Fibroblast of villous mesenchyme (primary cell): ENCODE measurements at places on chromosomes 12 and 14. TPM values are rescaled to one million over a fixed set of nuclear protein-coding genes. Genes with fewer than 3 reads are reported as not detected.

Gene SMIM41
- 0.32 and 0.43 TPM in 2 replicates for total RNA-seq

Gene ANKS1B
- total RNA-seq: 0.64 and 0.86 TPM in 2 replicates

Gene DTX1
- total RNA-seq: not detected in 2 replicates

DNA sequence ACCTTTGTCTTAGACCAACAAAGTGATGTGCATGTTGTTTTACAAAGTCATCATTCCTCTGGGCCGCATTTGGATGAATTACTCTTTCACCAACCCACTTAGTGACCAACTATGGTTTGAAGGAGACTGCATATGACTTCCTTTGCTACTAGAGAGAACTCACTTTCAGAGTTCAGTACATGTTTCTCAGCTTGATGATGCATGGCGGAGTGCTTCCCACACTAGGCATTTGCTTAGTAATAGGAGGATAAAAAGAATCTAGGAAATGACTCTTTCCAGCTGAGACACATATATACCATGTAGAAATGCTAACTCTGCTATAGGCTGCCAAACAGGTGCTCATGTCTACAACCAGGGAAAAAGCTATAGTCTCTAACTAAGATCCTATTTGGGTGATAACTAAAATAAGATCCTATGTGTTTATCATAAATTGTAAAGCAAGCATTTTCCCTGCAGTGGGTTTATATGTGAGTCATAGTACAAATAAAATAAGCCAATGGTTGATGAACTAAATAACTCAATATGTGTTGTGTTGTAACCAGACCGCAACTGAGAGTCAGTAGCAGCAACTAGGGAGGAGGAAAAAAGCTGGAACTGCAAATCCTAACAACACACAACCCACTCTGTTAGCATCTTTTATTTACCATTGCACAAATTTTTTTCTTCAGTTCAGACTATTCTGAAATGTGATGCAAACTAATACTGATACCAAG lies 87.2 kb downstream of the TSPAN8 start:
- no peak for DNase-seq

Gene FOXM1
- 16.4 and 17.7 TPM in 2 replicates for total RNA-seq

GRCh38 chr12:57592551-57593165 lies 1.7 kb downstream of the PIP4K2C start:
- DNase-seq: no peak

Gene LRTM2
- total RNA-seq: not detected in 2 replicates

DNA sequence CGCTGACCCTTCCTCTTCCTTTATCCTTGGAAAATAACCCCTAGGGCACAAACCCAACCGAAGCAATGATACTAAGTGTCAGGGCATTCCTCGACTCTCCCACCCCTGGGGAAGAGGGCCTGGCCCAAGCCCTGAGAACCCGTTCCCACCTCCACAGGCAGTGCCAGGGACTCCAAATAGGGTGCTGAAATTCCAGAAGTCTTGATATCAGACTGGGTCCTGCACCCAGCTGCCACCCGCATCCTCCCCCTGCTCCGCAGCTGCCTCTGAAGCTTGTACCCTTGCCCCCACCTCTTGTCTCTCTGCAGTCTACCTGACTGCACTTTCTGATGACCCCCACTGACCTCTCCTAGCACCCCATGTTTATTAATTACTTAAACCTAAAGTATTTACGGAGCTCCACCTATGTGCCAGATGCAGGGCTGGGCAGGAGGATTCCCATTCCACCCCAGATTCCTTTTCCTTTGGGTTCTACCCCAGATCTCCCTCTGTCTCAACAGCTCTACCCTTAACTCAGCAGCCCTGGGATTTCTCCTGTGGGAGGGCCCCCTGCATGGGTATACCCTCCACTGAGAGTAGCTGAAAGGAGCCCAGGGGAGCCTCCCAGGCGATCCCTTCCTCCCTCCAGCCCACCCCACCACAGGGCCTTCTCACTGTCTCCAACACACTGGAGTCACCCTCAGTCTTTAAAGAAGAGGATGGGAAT lies 4.1 kb upstream of the KRT18 start:
- no peak for DNase-seq

Gene CCDC198
- total RNA-seq: not detected in 2 replicates

DNA sequence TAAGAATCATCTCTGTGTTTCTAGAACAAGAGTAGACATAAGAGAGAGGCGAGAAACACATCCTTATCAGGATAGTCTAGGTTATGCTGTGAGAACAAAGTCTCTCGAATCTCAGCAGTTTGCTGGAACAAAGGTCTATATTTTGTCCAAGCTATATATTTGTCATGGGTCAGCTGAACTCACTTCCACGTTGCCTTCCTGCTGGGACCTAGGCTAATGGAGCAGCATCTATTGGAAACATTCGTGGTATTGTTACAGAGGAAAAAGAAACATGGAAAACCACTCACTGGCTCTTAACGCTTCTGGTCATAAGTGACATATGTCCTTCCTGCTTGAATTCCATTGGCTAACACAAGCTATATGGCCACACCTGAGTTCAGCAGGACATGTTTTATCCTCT lies 112.6 kb upstream of the DYRK2 start:
- DNase-seq: no peak

- no peak for DNase-seq
Observed at GRCh38 chr12:43585676-43586075, 33.7 kb upstream of the ADAMTS20 start.

- DNase-seq: peak; percentile 36
Observed at GRCh38 chr14:102593061-102593824, 794 bp downstream of the RCOR1 start.

DNA sequence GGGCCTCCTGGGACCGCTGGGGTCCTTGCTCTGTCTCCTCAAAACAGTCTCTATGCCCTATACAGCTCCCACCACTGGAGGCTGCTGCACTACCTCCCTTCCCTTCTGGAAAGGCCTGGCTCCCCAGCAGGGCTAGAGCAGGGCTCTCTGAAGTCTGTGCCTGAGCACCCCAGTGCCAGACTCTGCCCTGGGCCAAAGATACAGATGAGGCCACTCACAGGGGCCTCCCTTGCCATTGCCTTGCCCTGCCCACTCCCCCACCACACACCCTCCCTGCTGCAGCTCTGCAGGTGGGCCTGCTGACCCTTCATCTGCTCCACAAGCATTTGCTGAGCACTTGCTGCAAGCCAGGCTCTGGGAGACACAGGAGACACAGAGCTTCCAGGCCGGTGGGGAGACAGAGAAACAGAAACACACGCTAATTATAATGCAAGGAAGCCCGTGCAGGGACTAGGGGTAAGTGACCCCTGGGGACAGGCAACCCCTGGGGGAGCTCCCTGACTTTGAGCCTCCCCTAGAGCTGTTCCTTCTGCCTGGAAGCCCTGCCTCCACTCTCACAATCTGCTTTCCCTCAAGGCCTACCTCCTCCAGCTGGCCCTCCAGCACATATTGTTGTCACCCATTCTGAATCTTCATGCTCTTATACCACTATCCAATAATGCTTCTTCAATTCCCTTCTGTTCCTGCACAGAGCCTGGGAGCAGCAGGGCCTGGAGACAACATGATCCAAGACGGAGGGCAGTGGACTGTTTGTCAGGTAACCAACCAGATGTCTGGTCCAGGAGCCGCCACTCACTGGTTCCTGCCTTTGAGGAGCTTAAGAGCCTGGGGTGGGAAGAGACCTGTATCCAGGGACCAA lies 32.6 kb upstream of the PNMA1 start:
- peak; percentile 30 for DNase-seq

DNA sequence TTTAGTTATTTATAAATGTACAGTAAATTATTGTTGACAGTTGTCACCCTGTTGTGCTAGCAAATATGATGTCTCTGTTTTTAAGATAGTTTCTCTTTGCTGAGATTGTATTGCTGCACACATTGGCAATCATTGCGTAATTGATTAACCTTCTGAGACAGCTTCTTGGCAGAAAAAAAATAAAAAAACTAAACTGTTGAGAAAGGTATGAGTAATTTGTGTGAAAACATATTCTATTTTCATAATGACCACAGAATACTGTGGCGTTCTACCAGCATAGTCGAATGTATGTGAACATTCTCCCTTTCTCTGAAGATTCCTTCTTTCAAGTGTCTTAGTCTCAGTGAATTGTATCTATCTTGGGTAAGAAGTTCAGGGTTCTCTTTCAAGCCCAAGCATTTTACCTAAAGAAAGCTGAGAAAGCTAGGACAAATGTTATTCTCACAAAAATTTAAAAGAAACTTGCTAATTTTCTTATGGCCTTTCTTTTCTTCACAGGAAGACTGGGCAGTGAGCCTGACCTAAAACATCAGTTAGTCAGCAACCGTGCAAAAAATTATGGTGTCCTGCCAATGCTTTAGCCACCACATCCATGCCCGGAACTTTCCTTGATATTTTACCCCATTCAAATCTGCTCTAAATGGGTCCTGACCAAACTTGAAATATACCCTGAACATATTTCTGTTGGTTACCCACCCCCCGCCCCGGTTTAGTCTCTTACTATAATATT lies 69.0 kb upstream of the REP15 start:
- DNase-seq: peak; percentile 77

DNA sequence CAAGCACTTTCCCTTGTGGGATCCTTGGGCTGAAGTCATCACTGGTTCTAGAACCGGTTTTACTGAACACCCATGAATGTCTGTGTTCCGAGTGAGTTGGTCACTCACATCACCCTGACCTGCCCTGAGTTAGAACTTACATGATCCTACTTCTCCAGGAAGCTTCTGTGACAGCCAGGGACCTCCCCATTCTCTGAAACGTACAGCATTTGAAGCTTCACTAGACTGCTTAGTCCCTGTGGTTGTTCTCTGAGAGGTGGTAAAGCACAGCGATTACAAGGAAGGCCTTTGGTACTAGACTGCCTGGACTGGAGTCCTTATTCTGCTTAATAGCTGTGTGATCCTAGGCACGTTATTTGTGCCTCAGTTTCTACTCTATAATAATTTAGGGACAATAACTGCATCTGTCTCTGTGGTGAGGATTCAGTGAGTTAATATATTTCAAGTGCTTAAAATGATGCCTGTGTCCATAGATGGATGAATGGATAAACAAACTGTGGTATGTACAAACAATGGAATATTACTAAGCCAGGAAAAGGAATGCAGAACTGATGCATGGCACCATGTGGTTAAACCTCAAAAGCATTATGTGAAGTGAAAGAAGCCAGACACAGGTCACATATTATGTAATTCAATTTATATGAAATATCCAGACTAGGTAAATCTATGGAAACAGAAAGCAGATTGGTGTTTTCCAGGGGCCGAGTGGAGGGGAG lies 54.7 kb upstream of the DDX11 start:
- no peak for DNase-seq

Gene SDR39U1
- 9.5 and 13.5 TPM in 2 replicates for total RNA-seq

- DNase-seq: no peak
Observed at GRCh38 chr12:8594072-8594471, 18.6 kb downstream of the AICDA start.

DNA sequence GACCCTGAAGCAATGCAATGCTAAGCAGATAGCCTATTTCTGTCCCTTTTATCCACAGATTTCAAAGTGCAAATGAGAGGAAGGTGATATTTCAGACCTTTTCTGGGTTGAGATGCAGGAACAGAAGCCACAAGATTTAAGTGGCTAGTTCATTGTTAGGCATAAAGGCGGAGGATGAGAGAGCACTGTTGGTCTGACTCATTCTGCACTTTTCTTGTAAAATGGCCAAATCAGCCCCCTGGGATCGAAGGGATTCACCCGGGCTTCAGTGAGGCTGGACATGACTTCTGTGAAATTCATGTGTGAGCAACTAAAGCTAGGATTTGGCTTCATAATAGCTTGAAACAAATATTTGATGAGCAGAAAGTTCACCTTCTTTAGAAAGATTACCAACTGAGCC lies 101.9 kb upstream of the OVCH1 start:
- peak; percentile 27 for DNase-seq

Gene ALG10B
- total RNA-seq: 3.0 and 4.8 TPM in 2 replicates

Gene SBNO1
- 26.7 and 41.0 TPM in 2 replicates for total RNA-seq

Gene CLEC2D
- 3.9 and 4.5 TPM in 2 replicates for total RNA-seq

- peak; percentile 54 for DNase-seq
Observed at GRCh38 chr12:59164991-59165718, 244.9 kb upstream of the LRIG3 start.

DNA sequence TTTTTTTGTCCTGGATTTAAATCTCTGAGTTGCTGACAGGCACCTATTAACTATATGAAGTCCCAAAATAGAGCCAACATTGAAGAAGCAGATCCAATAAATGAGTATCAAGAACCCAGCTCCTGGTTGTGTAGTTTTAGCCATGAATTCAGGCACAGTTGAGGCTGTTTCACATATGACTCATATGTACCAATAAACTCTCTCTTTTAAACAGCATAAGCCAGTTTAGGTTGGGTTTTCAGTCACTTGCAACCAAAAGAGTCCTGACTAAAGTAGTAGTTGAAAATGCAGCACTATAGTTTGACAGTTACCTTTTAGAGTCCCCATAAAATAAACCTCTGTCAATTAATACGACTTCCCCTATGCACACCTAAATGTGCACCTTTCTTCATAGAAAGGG lies 389.9 kb downstream of the RPS29 start:
- DNase-seq: no peak

DNA sequence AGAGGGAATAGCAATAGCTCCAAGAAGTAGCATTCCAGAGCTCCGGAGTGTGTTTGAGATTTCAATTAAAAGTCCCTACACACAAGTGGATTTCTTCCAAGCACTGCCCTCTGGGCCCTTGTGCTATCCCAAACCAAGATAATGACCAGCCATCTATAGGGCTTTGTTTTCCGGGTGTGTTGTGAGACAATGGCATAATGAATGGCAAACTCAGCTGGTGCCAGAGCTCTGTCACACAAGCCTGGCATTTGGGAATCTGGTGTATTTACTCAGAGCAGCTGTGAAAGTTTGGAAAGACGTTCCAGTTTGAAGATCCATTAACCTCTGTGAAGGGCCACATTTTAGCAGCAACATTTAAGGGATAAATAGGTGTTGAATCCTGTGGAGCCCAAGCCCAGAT lies 61.2 kb upstream of the TMTC2 start:
- DNase-seq: no peak

Gene SLC4A8
- total RNA-seq: 6.9 and 9.0 TPM in 2 replicates

GRCh38 chr12:24066865-24067264 lies 117.4 kb upstream of the SOX5 start:
- DNase-seq: peak; percentile 55

Gene SLCO1A2
- total RNA-seq: 0.32 and 0.86 TPM in 2 replicates

Gene KIF21A
- total RNA-seq: 7.1 and 11.2 TPM in 2 replicates

DNA sequence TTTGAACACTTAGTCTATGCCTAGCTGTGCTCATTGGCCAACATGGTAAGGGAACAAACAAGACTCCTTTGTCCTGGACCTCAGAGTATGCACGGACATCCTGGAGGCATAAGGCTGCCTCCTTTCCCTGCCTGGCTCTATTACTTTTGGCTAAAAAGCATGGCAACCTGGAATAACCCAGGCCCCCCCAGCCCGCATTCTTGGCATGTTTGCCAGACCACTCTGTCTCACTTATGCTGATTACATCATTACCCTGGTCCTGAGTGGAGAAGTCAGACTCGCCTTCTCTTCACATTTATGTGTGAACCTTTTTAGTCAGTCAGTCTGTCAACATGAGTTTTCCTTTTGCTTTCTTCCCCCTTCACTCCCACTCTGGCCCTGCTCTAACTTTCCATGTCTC lies 58.0 kb upstream of the ELK3 start:
- peak; percentile 30 for DNase-seq

GRCh38 chr12:4830556-4831210 lies 79.0 kb upstream of the KCNA1 start:
- no peak for DNase-seq

- no peak for DNase-seq
Observed at GRCh38 chr12:111166779-111167540, 201.9 kb downstream of the PHETA1 start.
